ENCODE measurements at places on chromosomes 2 and 18.

DNA sequence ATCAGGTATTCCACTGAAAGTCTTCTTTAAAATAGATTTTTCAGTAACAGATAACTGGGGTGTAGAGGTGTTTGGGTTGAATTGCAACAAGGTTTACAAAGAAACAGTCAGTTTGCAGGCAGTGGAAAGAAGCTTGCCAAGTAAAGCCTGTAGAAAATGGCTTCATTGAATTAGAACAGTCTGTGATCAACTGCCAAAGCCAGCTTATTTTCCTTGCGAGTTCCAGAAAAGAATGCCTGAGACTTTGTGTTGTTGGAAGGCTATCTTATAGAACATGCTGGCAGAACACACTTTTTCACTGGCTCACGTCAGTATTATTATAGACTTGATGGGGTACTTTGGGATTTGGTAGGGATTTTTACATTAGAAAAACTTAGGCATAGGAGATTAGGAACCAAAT is 601.0 kb downstream of the XIRP2 start:
- DNase-seq, result no peak

DNA sequence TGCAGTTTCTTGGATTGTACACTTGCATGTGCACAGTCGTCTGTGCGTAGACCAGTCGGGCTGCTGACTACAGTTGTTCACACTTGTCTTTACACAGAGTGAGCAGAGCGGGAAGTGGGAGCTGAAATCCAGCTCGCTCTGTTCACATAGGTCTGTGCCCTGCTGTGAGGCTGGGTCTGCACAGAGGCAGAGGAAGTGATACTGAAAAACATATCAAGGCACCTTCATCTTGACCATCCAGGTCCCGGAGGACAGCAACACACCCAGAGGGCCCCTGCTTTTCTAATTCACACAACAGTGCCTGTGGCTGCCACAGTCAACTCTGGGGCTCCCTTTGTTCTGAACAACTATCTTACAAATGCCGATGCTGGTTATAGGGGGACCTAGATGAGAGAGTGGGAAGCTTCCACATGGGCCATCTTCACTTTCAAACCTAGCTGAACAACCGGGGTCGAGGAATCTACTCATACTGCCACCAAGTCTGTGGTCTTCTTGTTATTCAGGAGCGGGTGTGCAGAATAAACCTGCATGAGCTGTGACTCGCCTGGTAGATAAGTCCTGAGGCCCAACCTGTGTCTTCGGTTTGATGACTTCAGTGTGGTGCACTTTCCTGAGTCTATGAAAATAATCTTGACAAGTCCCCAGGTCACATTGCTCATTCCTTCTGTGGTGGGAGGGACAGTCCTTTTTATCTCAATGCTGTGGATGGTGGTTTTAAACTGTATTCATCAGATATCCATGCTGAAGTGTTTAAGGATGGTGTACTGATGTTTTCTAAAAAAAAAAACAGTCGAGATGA is 3.5 kb upstream of the ADNP2 start:
- DNase-seq, result no peak

- DNase-seq, result no peak
These were observed 416.8 kb upstream of the SLC14A2 start for GRCh38 chr18:45198526-45198925.

DNA sequence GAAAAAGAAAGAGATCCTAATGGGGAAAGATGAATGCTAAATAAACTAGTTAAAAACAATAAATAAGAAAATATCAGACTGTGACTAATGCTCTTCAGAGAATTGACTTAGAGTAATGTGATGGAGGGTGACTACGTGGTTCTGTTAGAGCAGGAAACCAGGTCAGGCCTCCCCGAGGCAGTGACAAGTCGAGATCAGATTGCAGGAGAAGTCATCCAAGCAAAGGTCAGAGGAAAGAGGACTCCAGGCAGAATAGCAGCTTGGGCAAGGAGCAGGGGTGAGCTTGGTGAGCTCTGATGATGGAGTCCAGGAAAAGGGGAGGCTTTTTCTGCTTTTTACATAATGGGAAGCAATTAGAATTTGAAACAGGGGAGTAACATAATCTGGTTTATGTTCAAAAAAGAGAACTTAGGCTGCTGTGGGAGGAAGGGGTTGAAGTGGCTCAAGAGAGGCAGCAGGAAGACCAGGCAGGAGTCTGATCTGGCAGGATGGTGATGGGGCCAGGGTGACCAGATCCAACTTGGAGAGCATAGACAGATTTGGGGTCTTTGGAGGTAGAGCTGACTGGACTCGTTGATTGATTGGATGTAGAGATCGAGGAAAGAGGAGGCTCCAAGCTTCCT is 27.3 kb upstream of the ITGB6 start:
- DNase-seq, result no peak

GRCh38 chr2:62054029-62054791 is 141.7 kb upstream of the B3GNT2 start:
- DNase-seq, result no peak

GRCh38 chr2:9261231-9261883 is 54.7 kb downstream of the ASAP2 start:
- DNase-seq, result no peak

DNA sequence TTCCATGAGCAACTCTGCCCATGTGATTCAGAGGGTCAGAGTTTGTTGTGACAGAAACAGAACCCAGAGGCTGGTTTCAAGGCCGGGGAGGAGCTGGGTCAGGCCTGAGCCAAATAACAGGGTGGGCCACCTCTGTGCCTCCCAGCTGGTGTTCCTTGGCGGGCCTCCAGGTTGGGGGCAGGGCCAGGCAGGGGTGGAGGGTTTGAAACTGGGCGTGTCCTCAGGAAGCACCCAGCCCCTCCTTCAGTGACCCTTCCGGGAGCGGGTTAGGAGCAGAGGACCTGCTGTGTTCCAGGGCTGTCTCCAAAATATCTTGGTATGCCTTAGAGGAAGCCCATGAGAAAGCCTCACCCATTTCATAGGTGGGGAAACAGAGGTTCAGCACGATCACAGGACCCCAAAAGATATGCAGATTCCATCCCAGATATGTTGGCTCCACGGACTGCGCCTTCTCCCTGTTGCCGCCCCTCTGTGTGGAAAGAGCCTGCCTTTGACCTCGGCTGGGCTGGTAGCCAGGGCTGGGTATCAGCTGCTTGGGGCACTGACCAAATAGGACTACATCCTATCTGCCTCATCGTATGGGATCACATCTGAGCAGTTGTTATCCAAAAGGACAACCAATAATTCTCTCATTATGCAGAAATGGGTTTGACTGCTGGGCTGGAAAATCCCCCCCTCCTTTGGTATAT is 74.8 kb upstream of the GLI2 start:
- DNase-seq, result no peak

DNA sequence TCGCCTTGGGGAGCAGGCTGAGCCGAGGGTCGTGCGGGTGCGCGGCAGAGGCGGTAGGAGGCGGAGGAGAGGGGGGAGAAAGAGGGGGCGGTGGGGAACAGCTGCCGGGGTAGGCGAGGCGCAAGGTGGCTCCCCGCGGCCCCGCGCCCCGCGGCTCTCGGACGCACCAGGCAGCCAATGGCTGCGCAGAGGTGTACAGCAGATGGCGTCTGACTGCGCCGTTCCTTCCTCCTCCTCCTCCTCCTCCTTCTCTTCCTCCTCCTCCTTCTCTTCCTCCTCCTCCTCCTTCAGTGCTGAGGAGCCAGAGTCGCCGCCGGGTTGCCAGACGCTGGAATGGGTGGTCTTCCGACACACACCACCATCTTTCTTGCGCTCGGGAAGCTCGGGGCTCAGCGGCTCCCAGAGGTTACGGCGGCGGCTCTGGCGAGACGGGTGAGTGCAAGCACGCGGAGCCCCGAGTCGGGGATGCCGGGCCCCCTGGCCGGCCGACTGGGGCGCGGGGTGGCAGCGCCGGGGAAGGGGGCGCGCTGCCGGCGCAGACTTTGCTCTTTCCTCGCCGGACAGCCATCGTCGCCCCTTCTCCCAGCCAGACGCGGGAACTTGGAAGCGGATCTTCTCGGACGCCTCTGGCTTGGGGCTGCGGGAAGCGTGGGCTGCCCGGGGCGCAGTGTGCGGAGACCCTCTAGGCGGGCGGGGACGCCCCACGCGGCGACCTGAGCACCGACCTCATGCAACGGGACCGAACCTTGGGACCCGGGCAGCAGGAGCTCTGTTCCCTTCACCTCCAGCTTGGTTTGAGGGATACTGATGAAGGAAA is at the start of gene THSD7B:
THSD7B (plus strand) TSS at position 290 of the 817 bp plus-strand sequence. CDS start 116,634 bp downstream, outside the sequence.
- DNase-seq, result no peak

DNA sequence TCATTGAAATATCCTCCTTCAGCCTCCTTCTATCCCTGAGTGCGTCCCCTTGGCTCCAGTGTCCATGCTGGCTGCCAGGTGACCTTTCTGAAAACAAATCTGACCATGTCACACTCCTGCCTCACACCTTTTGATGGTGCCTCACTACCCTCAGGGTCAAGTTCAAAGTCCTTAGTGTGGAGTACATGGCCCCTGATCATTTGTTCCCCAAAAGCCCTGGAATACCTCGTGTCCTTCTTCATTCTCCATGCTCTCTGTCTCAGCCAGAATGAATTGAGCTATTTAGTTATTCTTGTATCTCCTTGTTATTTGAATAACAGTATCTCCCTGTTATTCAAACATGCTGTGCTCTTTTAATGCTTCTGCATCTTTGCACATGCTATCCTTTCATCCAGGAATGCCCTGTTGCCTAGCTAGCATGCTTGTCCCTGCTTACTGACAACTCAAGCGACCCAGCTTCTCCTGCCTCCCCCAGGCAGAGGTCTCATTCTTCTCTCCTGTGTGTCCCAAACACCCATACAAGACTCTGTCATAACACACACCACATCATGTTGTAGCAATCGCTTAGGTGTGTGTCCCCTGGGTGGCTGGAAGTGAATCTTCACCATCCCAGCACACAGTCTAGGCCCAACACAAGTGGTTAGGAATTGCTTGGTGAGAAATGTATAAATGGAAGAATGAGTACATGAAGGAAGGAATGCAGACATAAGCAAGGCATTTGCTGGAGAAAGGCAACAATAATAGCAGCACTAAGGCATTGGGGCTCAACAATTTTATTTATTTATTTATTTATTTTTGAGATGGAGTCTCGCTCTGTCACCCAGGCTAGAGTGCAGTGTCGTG is 144.0 kb downstream of the DDX1 start:
- no peak for DNase-seq

DNA sequence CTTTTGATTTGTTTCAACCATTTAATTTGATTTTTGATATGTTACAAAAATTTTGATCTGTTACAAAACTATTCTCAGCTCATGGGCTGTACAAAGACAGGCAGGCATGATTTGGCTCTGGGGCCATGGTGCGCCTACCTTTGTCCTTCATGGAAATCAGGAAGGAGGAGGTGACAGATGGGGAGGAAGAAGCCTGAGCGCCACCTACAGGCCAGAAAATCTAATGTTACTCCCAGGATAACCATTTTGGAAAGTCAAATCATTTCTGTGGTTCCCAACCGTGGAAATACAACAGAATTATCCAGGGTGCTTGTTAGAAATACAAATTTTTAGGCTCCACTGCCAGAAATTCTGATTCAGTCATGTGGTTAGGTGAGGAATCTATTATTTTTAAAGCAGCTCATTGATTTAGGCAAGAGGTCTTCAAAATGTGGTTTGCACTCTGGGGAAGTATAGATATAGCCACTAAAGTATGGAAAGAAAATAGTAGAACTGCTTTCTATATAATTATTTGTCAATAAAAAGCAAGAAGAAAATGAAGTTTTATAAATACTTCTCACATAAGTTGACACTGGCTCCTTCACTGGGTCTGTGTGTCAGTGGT is 93.9 kb downstream of the EVA1A start:
- DNase-seq, result no peak

DNA sequence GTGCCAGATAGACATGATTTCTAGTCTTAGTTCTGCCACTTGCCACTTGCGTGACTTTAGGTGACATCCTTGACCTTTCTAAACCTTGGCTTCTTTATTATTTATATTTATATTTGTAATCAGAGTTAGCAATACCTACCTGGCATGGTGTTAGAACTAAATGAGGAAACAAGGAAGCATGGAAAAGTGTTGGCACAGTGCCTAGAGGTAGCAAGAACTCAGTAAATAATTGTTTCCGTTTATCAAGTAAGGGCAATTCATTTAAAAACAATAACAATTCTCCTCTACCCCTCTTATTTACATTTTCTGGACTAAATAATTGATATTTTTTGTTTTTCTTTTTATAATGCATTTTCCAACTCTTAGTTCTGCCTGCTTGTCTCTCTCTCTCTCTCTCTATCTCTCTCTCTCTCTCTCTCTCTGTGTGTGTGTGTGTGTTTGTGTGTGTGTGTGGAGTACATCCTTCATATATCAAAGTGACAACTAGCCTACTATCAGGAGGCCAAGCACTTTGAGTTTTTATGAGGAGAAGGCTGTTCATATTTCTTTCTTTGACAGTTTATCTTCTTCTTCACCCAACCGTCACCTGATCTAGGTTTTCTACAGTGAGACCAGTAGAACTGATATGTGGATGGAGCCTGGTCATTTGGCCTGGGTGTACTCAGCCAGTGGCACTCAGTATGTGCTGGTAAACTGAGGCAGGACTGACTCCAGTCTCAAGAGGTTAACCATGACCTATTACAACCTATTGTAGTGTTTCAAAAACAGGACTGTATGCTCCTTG is 134.5 kb downstream of the LRRTM1 start:
- DNase-seq, result no peak

- DNase-seq, result no peak
These were observed 395.2 kb downstream of the MTX2 start for GRCh38 chr2:176664478-176664877.

DNA sequence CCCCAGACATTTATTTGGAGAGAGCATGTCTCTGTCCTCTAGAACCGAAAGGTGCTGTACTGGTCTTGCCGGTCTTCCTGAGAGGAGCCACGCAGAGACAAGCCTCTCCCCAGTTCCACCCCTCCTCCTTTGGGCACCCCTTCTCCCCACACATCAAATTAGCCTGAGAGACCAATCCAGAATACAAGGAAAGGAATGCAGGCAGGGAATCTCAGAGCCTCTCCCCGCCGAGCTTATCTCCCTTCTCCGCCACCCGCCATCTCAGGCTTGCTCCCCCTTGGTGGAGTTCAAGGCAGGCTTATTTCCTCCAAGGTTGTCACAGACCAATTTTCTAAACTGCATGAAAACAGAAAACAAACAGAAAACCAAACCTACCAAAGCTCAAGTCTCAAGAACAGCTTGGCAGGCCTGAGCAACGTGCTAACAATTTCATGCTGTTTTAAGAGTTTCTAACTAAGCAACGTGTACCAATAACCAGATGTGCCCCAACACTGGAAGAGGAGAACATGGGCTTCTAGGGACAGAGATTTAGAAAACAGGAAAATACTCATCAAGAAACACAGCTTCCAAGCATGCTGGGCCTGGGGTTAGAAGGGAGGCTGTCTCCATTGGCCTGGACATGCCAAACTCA is 124.5 kb upstream of the PKDCC start:
- no peak for DNase-seq

- DNase-seq, result no peak
These were observed 97.0 kb upstream of the CD226 start for GRCh38 chr18:70044632-70045031.

GRCh38 chr2:167334146-167334742 is 446.0 kb downstream of the XIRP2 start:
- DNase-seq, result no peak

DNA sequence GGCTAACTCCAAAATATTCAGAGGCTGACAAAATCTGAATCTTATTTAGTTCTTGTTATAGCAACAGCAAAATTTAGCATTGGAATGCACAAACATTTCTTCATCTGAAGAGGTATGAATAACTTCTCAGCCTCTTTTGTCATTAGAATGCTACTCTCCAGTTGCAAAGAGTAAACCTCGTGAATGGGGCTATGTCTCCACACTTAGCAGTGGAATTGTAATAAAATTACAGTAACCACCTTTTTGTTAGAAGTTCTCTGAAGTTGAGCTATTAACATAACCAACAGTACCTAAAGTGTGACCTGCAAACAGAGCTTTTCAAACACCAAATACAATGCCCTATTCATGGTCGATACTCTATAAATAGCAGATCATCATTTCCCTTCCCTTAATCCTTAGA is 50.2 kb upstream of the GALNT3 start:
- DNase-seq, result no peak
